Left lung (tissue), 14 donors: ENCODE measurements at places on chromosomes 11 and 22.

DNA sequence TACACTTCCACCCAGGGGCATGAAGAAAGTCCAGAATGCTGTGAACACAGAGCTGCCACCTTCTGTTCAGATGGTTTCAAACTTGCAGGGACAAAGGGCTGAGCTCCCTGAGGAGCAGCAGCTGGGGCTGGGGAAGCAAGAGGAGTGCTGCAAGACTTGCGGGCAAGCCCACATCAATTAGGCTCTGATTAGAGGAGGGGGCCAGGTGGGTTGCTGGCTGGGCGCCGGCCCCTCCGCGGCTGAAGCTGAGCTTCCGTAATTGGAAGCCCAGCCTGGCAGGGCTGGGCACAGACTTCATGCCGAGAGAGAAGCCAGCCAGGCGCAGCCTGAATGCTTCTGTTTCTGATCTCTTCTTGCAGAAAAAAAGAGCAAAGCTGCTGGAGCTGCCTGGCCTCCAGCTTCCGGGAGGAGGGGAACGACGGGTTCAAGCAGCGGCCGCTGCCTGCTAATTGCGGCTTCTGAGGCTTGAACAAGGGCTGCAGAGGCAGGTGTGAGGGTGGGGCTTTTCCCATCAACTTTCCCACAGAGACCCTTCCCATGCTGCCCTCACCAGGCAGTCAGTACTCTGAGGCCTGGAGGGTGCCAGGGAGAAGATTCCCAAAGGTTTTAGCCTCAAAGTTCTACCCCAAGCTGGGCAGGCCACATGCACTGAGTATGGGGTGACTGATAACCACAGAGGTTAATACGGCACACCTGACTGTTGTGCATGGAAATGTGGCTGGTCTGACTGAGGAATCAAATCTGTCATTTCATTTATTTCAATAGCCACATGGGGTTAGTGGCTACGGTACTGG, 91.1 kb upstream of the LMO1 start:
- no peaks in the 10 kb centered on the region for H3K4me1 ChIP-seq
- no peaks in the 10 kb centered on the region for H3K36me3 ChIP-seq
- H3K27ac ChIP-seq: no peak overlapping the region
- H3K4me3 ChIP-seq: no peak overlapping the region

GRCh38 chr11:18203723-18204122, 31.1 kb downstream of the MRGPRX4 start:
- H3K36me3 ChIP-seq: no peaks in the 10 kb centered on the region
- no peak for DNase-seq
- H3K4me3 ChIP-seq: no peak overlapping the region
- no peaks in the 10 kb centered on the region for H3K4me1 ChIP-seq
- no peak overlapping the region for H3K27ac ChIP-seq
- no peaks in the 10 kb centered on the region for H3K27me3 ChIP-seq

DNA sequence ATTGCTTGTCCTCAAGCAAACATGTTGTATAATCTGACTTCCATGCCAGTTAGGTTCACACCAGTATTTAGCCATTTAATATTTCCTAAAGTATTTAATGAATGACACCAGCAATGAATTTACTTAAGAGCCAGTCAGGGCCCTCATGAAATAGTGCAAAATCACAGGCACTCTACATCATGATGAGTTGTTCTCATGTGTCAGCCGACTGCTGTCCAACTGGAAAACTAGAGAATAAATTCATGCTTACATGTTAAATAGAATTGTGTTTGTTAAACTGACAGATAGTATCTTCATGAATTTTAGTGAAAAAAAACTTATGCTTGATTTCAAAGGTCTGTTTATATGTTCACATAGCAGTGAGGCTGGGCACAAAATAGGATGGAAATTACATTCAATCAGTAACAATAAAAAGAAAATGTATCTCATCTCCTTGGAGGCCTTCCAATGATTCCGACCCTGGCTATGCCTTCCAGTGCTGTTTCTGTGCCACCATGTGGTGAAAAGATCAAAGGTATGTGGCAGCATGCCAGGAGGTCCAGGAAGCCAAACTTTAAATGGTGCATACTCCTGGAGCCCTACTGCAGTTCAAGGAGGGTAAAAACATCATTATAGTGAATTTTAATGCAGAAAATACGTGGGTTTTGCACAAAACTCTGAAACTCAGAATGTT, 45.2 kb downstream of the CTSC start:
- H3K4me1 ChIP-seq: no peaks in the 10 kb centered on the region
- H3K36me3 ChIP-seq: no peaks in the 10 kb centered on the region
- DNase-seq: no peak
- H3K4me3 ChIP-seq: no peak overlapping the region

DNA sequence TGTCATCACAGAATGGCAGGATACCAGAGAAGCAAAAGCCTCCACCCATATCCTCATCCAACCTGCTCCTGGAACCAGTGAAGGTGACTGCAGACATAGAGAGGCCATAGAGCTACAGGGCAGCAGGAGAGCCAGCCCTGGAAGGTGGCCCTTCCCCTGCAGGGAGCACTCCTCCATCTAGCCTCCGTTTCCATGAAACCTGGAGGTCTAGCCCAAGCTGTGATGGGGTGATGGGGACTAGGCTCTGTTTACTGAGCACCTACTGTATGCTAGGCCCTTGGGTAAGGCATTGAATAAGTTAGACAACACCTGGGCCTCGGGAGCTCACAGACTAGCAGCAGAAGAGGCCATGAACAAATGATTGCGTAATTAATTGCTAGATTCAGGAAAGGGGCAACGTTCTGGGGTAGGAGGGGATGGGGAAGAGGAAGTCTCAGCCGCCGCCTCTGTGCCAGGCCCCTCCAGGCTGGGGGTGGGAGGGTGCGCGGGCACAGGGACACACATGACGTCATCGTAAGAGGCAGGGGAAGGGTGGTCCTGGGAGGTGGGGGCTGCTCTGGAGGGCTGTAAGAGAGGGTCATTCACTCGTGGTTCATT, 784 bp upstream of the SYNGR1 start:
- peak overlapping the region; percentile 41 for H3K4me3 ChIP-seq
- H3K27me3 ChIP-seq: peaks cover 20% of the 10 kb centered on the region
- no peaks in the 10 kb centered on the region for H3K36me3 ChIP-seq
- no peak overlapping the region for H3K27ac ChIP-seq

- H3K4me3 ChIP-seq: no peak overlapping the region
- H3K36me3 ChIP-seq: no peaks in the 10 kb centered on the region
- H3K27ac ChIP-seq: peak overlapping the region; percentile 55
- H3K27me3 ChIP-seq: no peaks in the 10 kb centered on the region
Observed at GRCh38 chr11:76577921-76578653, 92.5 kb downstream of the LRRC32 start.

GRCh38 chr11:108970221-108970991, 305.5 kb downstream of the DDX10 start:
- no peak for DNase-seq
- no peak overlapping the region for H3K4me3 ChIP-seq
- no peaks in the 10 kb centered on the region for H3K36me3 ChIP-seq

- H3K4me3 ChIP-seq: no peak overlapping the region
- no peaks in the 10 kb centered on the region for H3K27me3 ChIP-seq
- no peaks in the 10 kb centered on the region for H3K36me3 ChIP-seq
Observed at GRCh38 chr11:73431396-73431795, 55.2 kb downstream of the RELT start.

DNA sequence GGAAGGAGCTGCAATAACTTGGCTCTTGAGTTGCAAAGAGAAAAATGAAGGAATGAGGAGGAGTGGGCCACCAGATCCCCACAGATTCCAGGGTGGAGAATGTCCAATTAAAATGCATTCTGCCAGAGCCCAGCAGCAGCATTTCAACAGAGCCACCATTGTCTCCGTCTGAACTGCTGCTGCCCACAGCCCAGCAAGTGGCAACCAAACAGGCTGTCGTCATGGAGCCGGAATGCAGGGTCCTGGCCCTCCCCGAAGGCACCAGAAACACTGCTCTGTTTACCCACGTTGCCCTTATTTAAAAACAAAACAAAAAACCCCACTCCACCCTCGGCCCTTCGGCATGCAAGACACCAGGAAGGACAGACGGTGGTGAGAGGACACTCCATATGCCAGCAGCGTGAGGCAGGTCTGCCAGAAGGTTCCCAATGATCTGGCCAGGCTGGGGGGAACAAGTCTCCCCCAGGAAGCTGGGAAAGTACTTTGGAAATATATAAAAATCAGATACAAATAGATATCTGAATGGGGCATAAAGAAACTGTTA, 32.5 kb downstream of the PLEKHA7 start:
- peaks cover 15% of the 10 kb centered on the region for H3K4me1 ChIP-seq
- peak; percentile 45 for DNase-seq
- H3K27ac ChIP-seq: peak overlapping the region; percentile 54
- no peaks in the 10 kb centered on the region for H3K27me3 ChIP-seq

DNA sequence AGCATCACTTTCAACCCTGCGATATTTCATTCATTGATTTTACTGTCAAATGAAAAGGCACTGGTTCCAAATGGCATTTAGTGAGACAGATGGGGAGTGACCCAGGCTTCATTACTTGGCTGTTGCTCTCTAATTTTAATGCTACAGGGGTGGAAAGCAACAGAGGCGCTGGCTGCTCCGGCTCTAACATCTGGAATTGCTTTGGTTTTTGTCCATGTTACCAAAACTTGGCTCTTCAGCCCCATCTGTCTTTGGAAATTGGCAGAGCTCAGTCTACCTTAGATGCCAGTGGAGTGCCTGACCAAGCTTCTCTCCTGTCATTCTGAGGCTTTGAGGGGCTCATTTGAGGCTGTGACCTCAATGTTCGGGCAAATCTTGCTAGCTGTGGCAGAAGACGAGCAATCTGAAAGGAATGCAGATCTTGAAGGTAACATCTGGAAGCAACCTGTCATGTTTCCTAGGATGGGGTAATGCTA, 409.5 kb upstream of the SYN3 start:
- peak; percentile 13 for DNase-seq
- no peak overlapping the region for H3K4me3 ChIP-seq
- H3K27me3 ChIP-seq: no peaks in the 10 kb centered on the region
- H3K36me3 ChIP-seq: no peaks in the 10 kb centered on the region

- no peak overlapping the region for H3K4me3 ChIP-seq
- H3K36me3 ChIP-seq: no peaks in the 10 kb centered on the region
- DNase-seq: no peak
- no peaks in the 10 kb centered on the region for H3K27me3 ChIP-seq
- no peak overlapping the region for H3K27ac ChIP-seq
- H3K4me1 ChIP-seq: no peaks in the 10 kb centered on the region
Observed at GRCh38 chr11:99098751-99099150, 78.0 kb downstream of the CNTN5 start.

GRCh38 chr11:21179770-21180169, 510.4 kb downstream of the NELL1 start:
- no peak for DNase-seq
- H3K4me1 ChIP-seq: no peaks in the 10 kb centered on the region
- H3K36me3 ChIP-seq: no peaks in the 10 kb centered on the region
- no peak overlapping the region for H3K4me3 ChIP-seq
- H3K27ac ChIP-seq: no peak overlapping the region
- no peaks in the 10 kb centered on the region for H3K27me3 ChIP-seq
